Stimulated activated CD4-positive, alpha-beta T cell treated with anti-CD3 and anti-CD28 coated beads, Interleukin-1b, Interleukin-23, amount 100 ng/mL, for 1 hour (primary cell): ENCODE measurements at places on chromosomes 7 and 10.

- DNase-seq: no peak
Observed at GRCh38 chr7:12596225-12596790, 25.8 kb downstream of the SCIN start.

DNA sequence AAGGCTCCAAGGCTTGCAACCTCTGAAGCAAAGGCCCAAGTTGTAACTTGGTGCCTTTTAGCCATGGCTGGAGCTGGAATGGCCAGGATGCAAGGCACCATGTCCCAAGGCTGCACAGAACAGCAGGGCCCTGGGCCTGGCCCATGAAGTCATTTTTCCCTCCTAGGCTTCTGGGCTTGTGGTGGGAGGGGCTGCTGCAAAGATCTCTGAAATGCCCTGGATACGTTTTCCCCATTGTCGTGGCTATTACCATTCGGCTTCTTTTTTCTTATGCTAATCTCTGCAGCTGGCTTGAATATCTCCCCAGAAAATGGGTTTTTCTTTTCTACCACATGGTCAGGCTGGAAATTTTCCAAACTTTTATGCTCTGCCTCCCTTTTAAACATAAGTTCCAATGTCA is 234.2 kb downstream of the CDK14 start:
- DNase-seq: no peak

DNA sequence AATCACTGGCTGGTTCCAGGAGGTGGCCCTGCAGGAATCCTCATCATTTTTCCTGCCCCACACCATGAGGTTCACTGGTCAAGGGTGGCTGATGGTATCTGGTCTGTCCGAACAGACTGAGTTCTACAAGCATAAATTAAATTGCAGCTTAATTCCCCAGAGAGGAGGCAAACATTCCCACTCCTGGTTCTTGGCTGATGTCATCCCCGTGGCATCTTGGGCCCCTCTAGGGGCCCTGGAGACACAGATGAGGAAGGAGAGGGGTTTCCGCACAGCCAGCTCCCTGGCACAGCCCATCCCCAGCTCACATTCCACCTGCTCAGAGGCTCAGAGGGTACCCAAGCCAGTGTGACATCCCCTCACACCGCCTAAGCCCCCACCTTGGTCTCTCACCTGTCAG is 5.3 kb upstream of the KLRG2 start:
- no peak for DNase-seq

DNA sequence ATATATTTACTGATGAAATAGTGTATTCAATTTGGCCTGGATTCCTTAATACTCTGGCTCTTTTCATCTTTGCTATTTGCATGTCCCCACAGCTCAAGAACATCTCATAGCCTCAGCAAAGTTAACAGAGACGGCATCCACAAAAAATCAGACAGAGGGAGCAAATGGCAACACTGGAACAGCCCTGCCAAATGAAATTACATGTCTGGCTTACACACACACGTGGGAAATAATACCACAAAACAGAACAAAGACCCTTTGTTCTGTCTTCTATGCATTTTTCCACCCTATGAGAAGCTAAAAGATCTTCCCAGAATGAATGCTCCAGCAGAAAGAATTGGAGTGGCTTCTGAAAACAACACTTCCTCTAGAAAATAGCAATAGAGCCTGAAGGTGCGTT is 139.5 kb downstream of the ALOX5 start:
- DNase-seq: no peak

GRCh38 chr10:86110156-86110786 is 256.3 kb downstream of the GRID1 start:
- no peak for DNase-seq

- no peak for DNase-seq
Observed at GRCh38 chr7:2647594-2648172, 15.9 kb downstream of the TTYH3 start.

DNA sequence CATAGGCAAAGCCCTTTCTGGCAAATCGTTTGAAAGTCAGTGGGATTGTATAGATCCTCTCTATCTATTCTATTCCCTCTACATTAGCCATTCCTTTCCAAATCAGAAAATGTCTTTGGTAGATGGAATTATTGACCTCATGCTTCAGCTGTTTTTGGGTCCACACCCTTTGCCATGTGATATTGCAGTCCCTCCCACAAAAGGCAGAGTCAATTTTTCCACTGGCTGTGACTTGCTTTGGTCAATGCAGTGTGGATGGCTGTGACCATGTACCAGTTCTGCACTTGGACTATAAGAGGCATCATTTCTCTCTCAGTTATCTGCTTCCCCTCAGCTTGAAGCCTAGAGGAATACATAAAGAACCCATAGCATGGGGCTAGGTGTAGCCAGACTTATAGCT is 332.9 kb downstream of the PTEN start:
- DNase-seq: no peak

DNA sequence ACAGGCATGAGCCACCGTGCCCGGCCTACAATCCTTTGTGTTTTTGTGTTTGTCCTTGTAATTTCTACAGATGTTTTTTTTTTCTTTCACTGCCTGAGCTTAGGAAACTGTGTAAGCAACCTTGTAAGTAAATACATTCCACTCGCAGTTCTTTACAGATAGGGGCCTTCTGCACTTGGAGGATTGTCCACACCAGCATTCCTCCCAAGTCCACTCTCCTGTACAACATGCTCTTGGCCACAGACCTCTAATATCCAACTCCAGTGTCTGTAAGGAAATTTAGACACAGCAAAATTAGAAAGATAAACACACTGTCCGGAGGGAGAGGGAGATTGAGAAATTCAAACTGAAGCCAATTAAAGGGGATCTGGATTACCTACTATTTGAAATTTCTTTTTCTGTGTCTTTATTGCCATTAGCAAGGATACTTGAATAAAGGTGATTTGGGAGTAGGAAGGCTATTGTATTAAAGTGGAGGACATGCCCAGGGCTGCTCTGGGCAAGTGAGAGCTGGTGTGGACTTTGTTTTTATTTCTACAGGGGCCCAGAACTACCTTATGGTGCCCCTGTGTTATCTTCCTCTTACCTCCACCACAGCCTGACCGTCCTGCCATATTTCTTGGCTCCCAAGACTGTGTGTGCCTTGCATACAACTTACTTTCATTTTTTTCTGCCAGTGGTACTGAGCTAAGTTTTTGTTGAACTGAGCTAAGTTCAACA is 9.7 kb downstream of the MXI1 start:
- DNase-seq: no peak

- DNase-seq: no peak
Observed at GRCh38 chr7:143002898-143003297, 24.0 kb downstream of the OR9A2 start.

GRCh38 chr7:71990138-71990462 is 422.0 kb downstream of the CALN1 start:
- no peak for DNase-seq
